ENCODE measurements at places on chromosomes 2 and 18.

DNA sequence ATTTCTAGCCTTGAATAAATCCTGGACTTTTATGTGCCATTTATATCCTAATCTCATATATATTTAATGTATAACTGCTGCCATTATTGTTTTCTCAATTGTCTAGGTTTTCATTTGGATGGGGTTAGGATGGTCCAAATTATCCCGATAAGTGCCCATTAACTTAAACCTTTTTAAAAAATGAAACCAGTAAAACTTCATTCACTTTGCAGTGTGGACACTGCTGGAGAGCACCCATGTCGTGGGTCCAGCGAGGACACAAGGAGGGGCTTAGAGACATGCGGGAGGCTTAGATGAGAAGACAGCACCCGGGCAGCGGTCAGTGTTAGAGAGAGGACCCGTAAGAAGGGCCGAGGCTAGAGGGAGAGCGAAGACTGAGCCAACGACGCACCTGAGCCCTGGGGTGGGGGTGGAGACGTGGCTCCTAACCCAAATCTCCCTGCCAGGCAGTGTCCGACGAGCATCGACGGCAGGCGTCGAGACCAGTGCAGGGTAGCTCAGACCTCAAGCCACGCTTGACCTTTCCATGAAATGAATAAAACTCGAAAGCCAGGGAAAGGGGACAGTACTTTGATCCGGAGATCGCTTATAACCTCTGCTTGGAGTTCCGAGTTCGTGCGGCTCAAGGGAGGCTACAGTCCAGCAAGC is 9.0 kb upstream of the EN1 start:
- DNase-seq = no peak

DNA sequence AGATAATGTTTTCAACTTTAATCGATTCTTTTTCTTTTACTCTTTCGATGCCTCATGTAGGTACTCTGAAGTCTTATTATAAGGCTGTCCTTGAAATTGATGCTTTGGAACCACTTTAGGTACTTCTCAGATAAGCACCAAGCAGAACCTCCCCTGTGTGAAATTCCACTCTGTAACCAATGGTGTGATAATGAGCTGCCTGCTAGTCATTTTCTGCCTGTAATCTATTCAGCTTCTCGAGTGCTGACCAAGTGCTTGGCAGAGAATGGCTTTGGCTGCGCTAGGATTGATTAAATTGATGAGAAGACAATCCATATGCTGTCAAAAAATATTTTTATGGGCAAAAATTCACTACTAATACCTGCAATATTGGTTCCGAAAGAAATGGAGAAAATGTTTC is 132.1 kb upstream of the STON1 start:
- no peak for DNase-seq

DNA sequence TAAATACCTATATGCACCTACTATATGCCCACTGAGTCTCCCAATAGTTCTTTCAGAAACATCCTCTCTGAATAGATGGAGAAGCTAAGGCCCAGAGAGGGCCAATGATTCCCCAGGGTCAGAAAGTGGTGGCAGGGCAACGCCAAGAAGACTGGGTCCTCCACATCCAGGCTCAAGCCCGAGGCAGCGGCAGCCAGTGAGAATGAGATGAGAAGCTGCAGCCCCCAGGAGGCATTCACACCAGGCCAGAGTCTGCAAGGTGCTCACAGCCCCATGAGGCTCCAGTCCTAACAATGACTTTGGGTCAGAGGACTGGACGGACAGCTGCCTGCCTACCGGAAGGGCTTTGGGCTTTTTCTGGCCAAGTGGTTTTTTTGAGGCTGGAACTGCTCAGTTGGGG is 3.5 kb downstream of the TEX261 start:
- DNase-seq = no peak

GRCh38 chr2:193228276-193228675 is 1033.5 kb upstream of the TMEFF2 start:
- DNase-seq = no peak

DNA sequence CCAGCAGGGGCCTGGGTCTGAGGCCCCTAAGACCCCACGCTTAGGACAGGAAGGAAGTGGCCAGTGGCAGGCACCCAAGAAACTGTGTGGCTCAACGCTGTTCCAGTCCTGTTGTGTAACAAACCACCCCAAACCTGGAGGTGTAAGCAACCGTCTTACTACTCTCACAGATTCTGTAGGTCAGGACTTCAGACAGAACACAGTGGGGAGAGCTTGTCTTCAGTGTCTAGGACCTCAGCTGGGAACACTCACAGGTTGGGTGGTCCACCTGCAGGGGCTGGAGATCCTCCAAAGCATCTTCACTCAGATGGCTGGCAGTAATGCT is 123.0 kb downstream of the KLHL29 start:
- DNase-seq = no peak

DNA sequence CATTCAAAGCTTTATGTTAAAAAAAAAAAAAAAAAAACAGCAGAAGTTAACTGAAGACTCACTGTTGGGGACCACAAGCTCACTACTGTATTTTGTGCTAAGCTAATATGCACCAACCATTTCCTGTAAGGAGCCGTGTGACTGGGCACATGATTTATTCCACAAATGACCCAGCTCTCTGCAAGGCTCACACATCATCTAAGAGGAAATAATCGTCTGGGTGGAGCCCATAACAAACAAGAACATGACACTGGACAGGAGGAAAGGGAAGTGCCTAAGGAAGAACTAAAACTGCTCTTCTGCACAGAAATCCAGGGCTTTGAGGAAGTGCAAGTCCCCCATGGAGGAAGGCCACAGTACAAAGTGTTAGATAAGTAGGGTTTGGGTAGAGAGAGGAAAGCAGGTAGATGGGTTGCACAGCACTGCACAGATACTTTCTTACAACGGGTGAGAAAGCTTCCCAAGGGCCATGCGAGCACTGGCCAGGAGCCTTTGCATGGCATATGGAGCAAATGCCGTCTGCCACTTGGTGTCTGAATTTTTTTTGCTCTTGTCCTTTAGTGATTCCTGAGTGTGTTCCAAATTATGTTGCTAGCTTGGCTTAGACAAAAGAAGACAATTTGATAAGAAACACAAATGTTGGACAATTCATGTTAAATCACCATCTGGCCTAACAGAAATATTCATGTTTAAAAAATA is 24.4 kb downstream of the NFE2L2 start:
- no peak for DNase-seq

DNA sequence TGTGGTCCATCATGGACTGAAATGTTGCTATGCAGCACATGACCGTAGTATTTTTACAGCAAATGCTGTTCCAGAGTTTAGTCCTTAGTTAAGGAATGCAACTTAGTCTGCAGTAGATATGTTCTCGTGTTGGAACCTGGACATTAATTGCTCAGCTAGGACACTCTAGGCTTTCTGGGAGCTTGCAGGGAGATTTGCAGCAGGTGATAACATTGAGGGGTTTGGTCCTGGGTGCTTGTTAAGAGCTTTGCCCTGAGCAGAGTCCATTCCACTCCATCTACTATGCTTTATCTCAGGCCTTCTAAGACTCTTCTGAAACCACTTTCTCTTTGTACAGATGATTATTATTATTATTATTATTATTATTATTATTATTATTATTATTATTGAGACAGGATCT is 27.1 kb downstream of the DRC1 start:
- DNase-seq = no peak
